ENCODE measurements at places on chromosomes 6 and 20.

DNA sequence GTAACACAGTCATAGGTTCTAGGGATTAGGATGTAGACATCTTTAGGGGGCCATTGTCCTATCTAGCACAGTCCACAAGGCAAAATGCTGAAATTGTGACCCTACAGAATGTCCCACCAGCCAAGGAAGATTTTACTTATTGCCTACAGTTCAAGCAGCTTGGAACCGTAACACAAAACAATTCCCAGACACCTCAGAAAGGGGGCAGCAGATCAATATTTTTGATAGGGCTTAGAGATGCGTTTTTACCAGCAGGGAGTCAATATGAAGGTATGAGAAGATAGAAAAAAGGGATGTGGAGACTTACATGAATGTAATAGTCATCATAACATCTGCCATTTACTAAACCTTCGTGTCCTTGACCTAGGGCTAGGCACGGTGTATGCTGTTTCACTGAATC, 81.0 kb downstream of the TMEM170B start:
- DNase-seq, result peak; percentile 14

GRCh38 chr6:133348846-133349245, 107.7 kb downstream of the EYA4 start:
- no peak for DNase-seq

DNA sequence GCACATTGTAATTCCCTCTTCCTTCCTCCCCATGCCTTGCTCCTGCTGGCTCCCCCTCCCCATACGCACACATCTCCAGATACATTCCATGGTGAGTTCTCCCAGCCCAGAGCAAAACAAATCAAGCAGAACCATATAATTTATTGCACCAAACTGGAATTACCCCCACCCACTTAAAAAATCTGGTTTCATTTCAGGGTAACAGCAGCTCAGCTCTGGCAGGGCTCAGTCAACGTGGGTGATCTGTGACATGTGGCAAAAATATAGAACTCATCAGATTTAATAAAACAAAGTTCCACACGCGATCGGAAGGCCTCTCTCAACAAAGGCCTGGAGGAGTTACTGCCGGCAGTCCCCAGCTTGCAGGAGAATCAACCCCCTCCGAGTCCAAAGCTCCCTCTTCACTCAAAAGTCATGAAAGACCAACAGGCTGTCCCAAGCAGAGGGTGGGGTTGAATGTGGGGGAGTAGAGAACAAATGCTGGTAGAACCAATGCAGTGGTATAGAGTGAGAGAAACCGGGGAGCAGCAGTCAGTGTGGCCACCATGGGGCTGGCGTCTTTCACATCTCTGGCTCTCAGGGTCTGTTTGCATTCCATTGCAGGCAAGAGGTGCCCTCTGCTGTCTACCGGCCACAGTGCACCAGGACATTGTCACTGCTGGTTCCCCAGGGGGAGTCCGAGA, 323.3 kb upstream of the NT5E start:
- DNase-seq, result peak; percentile 9

- no peak for DNase-seq
These were observed 68.7 kb upstream of the FBXO30 start for GRCh38 chr6:145883263-145883662.

GRCh38 chr6:161644521-161644920, 370.7 kb upstream of the AGPAT4 start:
- DNase-seq, result no peak

DNA sequence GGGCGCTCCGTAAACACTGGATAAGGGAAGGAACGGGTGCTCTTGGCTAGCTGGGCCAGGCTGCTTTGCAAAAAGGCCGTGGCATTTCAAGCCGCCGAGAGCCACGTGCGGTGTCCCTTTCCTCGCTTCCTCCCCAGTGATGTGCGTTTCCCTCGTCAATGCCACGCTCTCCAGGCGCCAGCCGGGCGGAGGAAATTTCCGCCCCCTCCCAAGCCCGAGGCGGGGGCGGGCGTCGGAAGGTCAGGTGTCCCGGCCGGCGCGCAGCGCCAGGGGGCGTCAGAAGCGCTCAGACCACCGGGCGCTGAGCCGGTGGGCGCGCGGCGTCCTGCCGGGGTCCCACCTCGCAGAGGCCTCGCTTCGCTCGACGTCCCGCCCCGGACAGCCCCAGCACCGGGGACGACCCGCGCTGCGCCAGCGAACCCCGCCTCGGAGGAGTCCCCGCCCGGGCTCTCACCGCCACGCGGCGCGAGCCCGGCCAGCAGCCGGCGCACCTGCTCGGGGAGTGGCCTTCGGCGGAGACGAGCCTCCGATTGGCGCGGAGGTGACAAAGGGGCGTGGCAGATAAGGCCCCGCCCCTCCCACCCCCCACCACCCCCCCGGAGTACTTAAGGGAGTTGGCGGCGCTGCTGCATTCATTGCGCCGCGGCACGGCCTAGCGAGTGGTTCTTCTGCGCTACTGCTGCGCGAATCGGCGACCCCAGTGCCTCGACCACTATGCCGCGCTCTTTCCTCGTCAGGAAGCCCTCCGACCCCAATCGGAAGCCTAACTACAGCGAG, at the start of gene SNAI1:
SNAI1 (plus strand) TSS at position 635 of the 777 bp plus-strand sequence; CDS start at position 715, 80 bp downstream.
- DNase-seq, result peak; percentile 83

- no peak for DNase-seq
These were observed 8.7 kb downstream of the DNAH8 start for GRCh38 chr6:38723783-38724182.

DNA sequence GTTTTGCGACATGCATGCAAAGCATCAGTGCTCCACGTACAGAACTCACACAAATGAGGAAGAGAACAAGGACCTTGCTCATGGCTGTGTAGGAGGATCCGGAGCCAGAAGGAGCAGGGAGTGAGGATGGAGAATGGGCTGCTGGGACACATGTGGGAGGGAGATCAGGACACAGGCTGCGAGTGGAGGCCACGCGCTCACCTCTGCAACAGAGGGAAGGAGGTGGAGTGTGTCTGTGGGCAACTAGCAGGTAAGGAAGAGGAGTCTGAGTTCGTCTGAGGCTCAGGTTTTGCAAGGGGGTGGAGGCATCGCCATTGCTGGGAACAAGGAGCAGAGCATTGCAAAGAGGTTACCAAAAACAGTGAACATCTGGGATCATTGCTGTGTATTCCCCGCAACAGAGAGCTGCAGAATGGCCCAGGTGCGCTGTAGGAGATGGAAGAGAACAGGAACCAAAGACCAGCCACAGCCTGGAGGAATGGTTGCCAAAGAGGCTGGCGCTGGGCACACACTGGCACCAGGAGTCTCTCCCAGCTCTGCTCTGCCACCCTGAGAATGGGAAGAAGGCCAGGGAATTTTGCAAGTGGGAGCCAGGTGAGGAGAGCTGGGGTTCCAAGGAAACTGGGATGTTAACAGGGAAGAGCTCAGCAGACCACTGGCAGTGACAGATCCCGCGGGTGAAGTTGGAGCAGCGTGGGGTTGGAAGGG, 90.0 kb upstream of the RPS6KA2 start:
- DNase-seq, result no peak

DNA sequence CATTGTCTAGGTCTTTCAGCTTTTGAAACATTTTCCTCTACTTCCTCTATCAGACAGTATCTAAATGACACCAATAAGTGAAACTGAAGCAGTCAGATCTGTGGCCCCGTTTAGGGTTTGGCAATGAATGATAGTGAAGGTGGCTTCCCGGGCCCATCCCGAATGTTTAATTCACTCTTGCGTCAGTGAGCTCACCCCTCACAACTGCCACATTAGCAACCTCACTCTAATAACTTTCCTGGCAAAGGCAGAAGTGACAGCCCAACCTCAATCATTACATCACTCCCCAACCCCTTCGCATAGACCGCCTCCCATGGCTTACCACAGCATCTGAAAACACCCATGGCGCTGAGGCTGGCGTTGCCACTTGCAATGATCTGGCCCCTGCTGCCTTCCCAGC, 92.4 kb upstream of the CD83 start:
- DNase-seq, result peak; percentile 44

- DNase-seq, result peak; percentile 42
These were observed 97.4 kb upstream of the RNF24 start for GRCh38 chr20:4112481-4113421.

- no peak for DNase-seq
These were observed 291.4 kb downstream of the CENPW start for GRCh38 chr6:126631363-126631762.

DNA sequence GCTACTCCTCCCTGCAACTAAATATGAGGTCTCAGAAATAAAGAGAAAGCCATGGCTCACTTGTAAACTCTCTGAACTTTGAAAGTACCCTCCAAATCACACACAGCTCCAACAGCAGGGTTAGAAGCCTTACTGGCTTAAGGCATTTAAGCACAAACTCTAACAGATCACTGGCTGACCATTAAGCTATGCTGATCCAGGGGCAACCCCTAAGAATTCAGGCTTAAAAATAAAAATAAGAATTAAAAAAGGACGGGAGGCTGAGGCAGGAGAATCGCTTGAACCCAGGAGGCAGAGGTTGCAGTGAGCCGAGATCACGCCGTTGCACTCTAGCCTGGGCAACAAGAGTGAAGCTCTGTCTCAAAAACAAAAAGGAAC, 21.8 kb downstream of the HLA-E start:
- no peak for DNase-seq

DNA sequence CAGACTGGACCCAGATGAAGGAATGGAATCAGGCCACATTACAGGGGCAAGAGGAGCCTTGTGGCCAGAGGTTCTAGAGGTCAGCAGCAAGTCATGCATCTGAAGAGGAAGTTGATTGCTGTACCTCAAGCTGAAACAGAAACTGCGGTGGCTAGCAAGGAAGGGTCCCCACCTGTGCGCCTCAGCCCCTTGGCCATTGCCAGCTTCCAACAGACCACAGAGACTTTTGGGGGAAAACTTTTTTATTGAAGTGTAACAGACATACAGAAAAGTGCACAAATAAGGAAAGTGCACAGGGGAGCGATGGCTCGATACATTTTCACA, 26.8 kb upstream of the SLC9A8 start:
- DNase-seq, result no peak

GRCh38 chr6:129432738-129433137, 277.2 kb downstream of the ARHGAP18 start:
- DNase-seq, result no peak

DNA sequence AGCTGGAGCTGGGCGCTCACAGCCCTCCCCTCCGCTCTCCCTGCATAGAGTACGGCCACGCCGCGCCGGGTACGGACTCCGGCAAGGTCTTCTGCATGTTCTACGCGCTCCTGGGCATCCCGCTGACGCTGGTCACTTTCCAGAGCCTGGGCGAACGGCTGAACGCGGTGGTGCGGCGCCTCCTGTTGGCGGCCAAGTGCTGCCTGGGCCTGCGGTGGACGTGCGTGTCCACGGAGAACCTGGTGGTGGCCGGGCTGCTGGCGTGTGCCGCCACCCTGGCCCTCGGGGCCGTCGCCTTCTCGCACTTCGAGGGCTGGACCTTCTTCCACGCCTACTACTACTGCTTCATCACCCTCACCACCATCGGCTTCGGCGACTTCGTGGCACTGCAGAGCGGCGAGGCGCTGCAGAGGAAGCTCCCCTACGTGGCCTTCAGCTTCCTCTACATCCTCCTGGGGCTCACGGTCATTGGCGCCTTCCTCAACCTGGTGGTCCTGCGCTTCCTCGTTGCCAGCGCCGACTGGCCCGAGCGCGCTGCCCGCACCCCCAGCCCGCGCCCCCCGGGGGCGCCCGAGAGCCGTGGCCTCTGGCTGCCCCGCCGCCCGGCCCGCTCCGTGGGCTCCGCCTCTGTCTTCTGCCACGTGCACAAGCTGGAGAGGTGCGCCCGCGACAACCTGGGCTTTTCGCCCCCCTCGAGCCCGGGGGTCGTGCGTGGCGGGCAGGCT, 4.6 kb downstream of the KCNK15 start:
- DNase-seq, result peak; percentile 18

GRCh38 chr6:40755749-40756452, 168.7 kb upstream of the LRFN2 start:
- peak; percentile 7 for DNase-seq

DNA sequence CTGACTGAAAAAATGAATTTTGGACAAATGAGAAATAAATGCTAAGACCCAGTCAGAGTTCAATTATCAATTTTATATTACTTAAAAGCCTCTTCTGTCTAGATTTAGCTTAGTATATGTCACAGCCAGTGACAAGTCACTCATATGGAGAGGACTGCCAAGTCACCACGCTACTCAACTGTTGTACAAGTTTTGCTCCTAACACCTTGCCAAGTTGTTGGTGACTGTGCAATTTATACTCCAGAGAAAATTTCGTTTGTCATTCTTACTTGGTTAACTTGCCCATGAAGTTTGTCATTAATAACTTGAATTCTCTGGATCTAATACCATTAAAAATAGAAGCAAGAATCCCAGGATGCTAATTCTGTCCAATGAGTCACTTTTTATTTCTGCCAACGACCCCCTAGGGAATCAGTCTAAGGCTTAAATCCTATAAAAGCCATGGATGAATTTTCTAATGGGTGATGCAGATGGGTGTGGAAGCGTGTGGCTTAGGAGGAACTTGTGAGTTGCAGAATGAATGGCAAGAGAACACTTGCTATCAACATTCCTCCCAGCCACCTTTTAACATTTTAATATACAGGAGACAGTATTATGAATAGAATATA, 30.4 kb upstream of the FBXO30 start:
- DNase-seq, result no peak

- DNase-seq, result peak; percentile 28
These were observed 49.5 kb upstream of the SMIM28 start for GRCh38 chr6:138328210-138328609.

DNA sequence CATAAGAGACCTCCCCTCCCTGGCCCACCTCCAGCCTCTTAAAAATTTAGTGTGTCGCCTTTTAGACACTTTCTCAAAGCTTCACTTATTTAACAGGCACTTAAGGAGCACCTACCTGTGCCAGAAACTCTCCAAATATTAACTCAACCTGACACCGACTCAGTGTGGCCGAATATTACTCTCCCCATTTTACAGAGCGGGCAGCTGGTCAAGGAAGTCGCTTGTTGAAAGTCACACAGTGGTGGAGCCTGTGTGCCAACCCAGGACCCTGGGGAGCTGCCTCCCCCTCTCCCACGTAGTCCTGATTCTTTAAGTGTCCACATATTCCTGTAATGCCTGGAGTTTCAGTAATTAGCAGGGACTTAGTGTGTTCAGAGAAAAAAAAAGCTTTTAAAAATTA, 1.0 kb upstream of the PMEPA1 start:
- DNase-seq, result no peak

DNA sequence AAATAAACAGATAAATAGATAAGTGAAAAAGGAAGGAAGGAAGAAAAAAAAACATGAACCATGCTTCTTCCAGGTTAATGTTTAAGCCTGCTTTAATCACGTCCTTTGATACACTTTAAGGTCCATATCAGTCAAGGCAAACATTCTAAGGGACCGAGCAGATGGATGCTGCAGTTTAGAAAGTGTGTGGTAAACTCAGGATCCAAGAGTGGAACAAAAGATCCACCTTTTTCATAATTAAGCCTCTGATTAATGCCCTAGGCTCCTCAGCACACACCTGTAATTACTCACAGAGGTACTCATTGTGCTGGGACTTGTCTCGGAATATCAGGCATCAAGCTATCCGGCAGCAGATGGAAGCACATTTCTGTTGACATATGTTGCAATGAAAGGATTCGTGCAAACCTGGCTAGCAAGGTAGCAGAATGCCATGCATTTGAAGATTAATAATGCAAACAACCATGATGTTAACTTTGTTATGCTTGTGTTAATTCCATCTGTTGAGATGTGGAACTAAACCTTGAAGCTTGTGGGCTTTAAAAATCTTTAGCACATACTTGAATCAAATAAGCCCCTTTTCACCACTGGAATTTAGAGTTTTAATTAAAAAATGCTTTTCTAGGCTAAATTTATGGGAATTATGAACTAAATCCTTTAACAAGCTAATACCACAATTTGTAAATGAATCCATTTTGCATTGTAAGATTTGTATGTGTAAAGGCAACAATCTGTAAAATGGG, 163.7 kb downstream of the RALGAPA2 start:
- no peak for DNase-seq

GRCh38 chr20:53671370-53671769, 77.7 kb upstream of the ZNF217 start:
- no peak for DNase-seq

Measured in activated CD4-positive, alpha-beta T cell treated with anti-CD3 and anti-CD28 coated beads, Interleukin-10, Interleukin-2, amounts not matched to agents 100 ng/mL and 50 ng/mL, durations not matched to agents 16 hours and 8 hours (primary cell).